ENCODE measurements at places on chromosomes 3 and 15. TPM values are rescaled to one million over a fixed set of nuclear protein-coding genes. Genes with fewer than 3 reads are reported as not detected.
A peak's percentile ranks its signal among the peaks of the same experiment; 100 is the strongest.

DNA sequence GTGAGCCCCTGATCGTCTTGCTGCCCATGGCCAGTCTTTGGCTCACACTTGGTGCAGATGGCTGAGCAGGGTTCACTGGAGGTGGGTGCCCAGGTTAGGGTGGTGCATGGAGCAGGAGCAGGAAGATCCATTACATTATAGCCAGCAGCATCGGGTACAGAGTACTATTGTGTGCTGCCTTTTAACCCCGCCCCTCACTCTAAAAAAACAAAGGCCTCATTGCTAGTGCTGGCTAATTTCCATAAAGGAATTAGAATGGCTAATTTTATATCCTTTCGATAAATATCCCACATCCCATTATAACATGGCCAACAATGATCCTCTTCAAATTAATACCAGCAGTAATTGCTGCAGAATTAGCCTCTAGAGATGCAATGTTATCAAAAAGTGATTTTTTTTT lies 45.8 kb upstream of the PPP4R2 start:
- H3K27ac ChIP-seq, result no peak overlapping the region
- H3K27me3 ChIP-seq, result no peaks in the 10 kb centered on the region
- H3K4me1 ChIP-seq, result peaks cover 4% of the 10 kb centered on the region
- DNase-seq, result no peak
- no peak overlapping the region for H3K4me3 ChIP-seq
- no peaks in the 10 kb centered on the region for H3K36me3 ChIP-seq

- H3K27ac ChIP-seq, result no peak overlapping the region
- peaks cover 2% of the 10 kb centered on the region for H3K4me1 ChIP-seq
- H3K27me3 ChIP-seq, result no peaks in the 10 kb centered on the region
- no peaks in the 10 kb centered on the region for H3K36me3 ChIP-seq
- no peak overlapping the region for H3K4me3 ChIP-seq
- no peak for DNase-seq
These were observed 271.7 kb upstream of the GBE1 start for GRCh38 chr3:82033186-82033585.

Gene PCSK6
- 3.9 TPM for total RNA-seq

GRCh38 chr3:127457094-127457475 lies 133.4 kb downstream of the TPRA1 start:
- peak; percentile 38 for DNase-seq
- peaks cover 11% of the 10 kb centered on the region for H3K4me1 ChIP-seq
- no peaks in the 10 kb centered on the region for H3K36me3 ChIP-seq
- no peak overlapping the region for H3K27ac ChIP-seq
- no peak overlapping the region for H3K4me3 ChIP-seq
- no peaks in the 10 kb centered on the region for H3K27me3 ChIP-seq

Gene CLDN1
- total RNA-seq, result 1.8 TPM

GRCh38 chr15:101252836-101253235 lies 988 bp upstream of the CHSY1 start:
- H3K27me3 ChIP-seq, result no peaks in the 10 kb centered on the region
- peaks cover 9% of the 10 kb centered on the region for H3K4me1 ChIP-seq
- H3K36me3 ChIP-seq, result no peaks in the 10 kb centered on the region
- H3K4me3 ChIP-seq, result peak overlapping the region; percentile 77

GRCh38 chr3:124362455-124362854 lies 367.8 kb upstream of the UMPS start:
- H3K27ac ChIP-seq, result no peak overlapping the region
- H3K4me1 ChIP-seq, result no peaks in the 10 kb centered on the region
- H3K4me3 ChIP-seq, result no peak overlapping the region
- no peak for DNase-seq
- H3K27me3 ChIP-seq, result no peaks in the 10 kb centered on the region
- H3K36me3 ChIP-seq, result no peaks in the 10 kb centered on the region

Gene GOLGA8G
- not detected for total RNA-seq

DNA sequence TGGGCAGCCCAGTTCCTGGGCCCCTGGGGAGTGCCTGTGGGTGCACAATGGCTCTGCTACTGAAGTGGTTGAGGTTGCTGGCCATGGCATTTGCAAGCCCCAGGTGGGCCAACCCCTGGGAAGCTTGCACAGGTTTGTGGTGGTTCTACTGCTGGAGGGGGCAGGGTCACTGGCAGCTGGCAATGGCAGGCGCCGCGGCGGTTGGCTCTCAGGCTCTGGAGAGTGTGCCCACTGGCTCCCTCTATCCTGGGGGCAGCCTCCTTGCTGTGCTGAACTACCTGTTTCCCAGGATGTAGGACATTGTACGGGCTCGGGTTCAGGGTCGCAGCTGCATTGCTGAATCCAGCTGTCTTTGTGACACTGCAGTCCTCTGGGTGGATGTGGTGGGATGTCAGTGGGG lies 180.2 kb upstream of the HES1 start:
- no peaks in the 10 kb centered on the region for H3K36me3 ChIP-seq
- H3K4me3 ChIP-seq, result no peak overlapping the region
- no peaks in the 10 kb centered on the region for H3K4me1 ChIP-seq
- DNase-seq, result no peak
- no peak overlapping the region for H3K27ac ChIP-seq

Gene CA12
- total RNA-seq, result 5.5 TPM

- no peak overlapping the region for H3K4me3 ChIP-seq
- H3K27me3 ChIP-seq, result no peaks in the 10 kb centered on the region
- no peaks in the 10 kb centered on the region for H3K36me3 ChIP-seq
- no peak for DNase-seq
- H3K27ac ChIP-seq, result no peak overlapping the region
These were observed 210.2 kb downstream of the NR1D2 start for GRCh38 chr3:24155276-24155675.

DNA sequence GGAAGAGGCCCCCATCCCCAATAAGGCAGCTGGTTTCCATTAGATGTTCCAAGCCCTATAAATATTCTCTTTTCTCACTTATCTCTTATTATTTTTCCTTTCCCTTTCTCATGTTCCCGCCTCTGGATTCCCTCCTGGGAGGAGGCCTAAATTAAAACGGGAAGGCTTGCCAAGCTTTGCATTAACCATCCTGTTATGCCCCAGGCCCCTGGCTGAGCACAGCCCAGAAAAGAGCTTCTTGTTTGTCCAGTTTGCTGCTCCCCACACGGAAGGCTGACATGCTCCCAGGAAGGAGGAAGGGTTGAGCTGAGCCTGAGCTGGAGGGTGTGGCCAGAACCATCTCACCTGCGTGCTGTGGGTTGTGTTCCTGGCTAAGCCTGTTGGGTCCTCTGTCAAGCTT lies 63.1 kb upstream of the BOC start:
- no peaks in the 10 kb centered on the region for H3K36me3 ChIP-seq
- H3K4me3 ChIP-seq, result peak overlapping the region; percentile 8
- H3K4me1 ChIP-seq, result peaks cover 8% of the 10 kb centered on the region
- no peaks in the 10 kb centered on the region for H3K27me3 ChIP-seq

GRCh38 chr3:183555541-183556081 lies at the start of gene KLHL6:
TSS of gene KLHL6 (minus strand) at chr3:183555706. CDS start at chr3:183555653, 53 bp downstream.
- no peaks in the 10 kb centered on the region for H3K36me3 ChIP-seq
- H3K27me3 ChIP-seq, result no peaks in the 10 kb centered on the region
- DNase-seq, result no peak
- H3K27ac ChIP-seq, result no peak within 1 kb of the TSS
- peaks cover 1% of the 10 kb centered on the region for H3K4me1 ChIP-seq

All from ovary (tissue), 10 donors.